Upper lobe of right lung (tissue), 1 donor: ENCODE measurements at places on chromosomes 12 and 14. TPM values are rescaled to one million over a fixed set of nuclear protein-coding genes. Genes with fewer than 3 reads are reported as not detected.
A peak's percentile ranks its signal among the peaks of the same experiment; 100 is the strongest.

The KRT71 gene
- total RNA-seq, result not detected

The SMOC1 gene
- 1.1 TPM for total RNA-seq

DNA sequence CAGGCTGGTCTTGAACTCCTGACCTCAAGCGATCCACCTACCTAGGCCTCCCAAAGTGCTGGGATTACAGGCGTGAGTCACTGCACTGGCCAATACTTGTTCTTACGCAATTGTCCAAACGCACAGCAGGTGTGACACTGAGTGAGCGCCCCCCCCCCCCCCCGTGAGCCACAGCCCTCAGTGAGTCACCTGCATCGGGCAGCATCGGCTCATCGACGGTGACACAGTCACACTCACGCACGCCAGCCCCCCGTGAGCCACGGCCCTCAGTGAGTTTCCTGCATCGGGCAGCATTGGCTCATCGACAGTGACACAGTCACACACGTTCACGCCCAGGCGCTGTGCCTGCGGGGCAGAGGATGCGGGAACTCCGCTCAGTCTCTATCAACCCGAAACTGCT, 42.5 kb downstream of the GALNT9 start:
- peaks cover 33% of the 10 kb centered on the region for H3K27me3 ChIP-seq
- DNase-seq, result no peak
- H3K4me3 ChIP-seq, result no peak overlapping the region

DNA sequence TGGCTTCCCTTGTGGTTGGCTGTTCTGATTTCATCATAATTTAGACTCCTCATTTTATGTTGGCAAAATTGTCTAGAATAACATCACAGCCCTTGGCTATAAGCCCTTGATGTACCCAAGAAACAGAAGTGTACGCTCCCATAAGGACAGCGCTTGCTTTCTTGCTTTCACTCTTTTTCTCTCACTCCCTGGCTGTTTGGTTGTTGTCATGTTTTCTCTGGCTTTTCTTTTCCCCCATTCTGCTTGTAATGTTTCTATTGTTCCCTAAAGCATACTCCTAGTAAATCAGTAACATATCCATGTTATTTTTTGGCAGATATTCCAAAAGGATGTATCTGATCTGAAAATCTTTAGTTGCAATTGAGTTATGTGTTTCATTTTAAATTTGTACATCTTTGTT, 530.5 kb downstream of the NOVA1 start:
- H3K27me3 ChIP-seq, result no peaks in the 10 kb centered on the region
- no peaks in the 10 kb centered on the region for H3K36me3 ChIP-seq
- no peak overlapping the region for H3K27ac ChIP-seq
- H3K4me1 ChIP-seq, result no peaks in the 10 kb centered on the region
- no peak for DNase-seq

DNA sequence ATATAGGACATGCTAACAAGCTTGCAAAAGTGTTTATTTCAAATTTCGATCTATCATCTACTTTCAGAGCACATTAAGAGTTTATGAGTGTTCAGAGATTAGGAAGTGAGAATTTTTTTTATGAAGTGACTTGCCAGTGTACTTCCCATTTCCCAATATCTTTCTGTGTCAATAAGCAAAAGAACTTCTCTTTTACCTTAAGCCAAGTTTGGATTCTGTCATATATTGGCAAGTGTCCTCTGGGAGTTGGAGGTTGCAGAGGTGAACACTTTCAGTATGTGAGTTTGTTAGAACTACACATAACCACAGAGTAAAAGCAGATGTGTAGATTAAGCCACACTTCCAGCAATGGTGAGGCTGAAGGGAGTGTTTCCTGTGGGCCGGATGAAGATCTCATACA, 16.6 kb upstream of the KLRF1 start:
- no peak overlapping the region for H3K4me3 ChIP-seq
- no peaks in the 10 kb centered on the region for H3K36me3 ChIP-seq
- H3K27ac ChIP-seq, result no peak overlapping the region
- DNase-seq, result no peak
- H3K27me3 ChIP-seq, result no peaks in the 10 kb centered on the region

DNA sequence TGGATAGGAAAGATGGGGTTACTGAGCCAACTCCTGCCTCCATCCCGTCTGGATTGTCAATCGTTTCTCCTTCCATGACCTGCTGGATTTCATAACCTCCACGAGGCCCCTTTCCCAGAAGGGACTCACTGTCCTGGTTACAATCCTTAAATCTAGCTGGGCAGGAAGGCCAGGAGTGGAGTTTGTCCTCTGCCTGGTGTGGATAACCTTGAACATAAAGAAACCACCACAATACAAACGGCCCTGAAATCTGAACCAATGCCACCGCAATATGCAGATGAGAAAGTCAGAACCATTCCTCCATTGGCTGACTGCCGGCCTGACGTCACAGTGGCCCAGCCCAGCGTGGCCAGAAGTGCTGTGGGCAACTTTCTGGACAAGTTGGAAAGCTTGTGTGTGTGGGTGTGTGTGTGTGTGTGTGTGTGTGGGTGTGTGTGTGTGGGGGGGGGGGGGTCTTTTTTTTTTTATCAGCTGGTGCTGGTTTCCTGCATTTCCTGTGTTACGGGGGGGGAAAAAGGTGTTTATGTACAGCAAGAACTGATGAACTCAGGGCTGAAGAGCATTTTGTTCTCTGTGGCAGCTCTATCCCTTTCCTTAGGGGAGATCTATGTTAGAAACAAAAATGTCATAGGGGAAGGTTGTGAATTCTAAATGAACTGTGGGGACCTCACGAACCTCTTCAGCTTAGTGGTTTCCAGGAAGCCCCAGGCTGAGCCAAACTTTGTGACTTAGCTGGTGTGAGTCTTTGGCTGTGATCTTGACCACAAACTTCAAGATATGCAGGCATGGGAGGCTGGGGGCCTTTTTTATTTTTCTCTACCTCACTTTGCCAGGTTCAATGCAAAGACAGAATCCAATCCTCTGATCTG, 81.6 kb upstream of the MED13L start:
- peak overlapping the region; percentile 81 for H3K27ac ChIP-seq
- H3K4me3 ChIP-seq, result peak overlapping the region; percentile 21
- H3K27me3 ChIP-seq, result no peaks in the 10 kb centered on the region
- no peaks in the 10 kb centered on the region for H3K36me3 ChIP-seq
- peak; percentile 96 for DNase-seq

DNA sequence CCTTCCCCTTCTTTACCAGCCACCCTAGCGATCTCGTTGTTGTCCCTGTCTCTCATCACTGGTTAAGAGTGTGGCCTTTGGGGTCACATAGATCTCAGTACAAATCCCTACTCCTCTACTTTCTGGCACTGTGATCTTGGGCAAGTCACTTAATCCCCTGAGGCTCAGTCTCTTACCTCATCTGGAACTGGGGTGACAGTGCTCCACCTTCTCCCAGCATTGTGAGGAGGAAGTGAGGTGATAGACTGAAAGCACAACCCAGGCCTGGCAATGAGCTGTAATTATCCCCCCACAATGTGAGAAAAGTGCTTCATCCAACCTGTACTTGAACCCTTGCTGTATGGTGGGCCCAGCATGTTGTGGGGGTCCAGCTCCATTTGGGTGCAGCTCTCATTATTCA, 48.0 kb downstream of the IRAK3 start:
- DNase-seq, result no peak
- H3K4me1 ChIP-seq, result peaks cover 16% of the 10 kb centered on the region
- no peaks in the 10 kb centered on the region for H3K27me3 ChIP-seq
- H3K36me3 ChIP-seq, result no peaks in the 10 kb centered on the region

GRCh38 chr12:55708695-55709233, 1.1 kb upstream of the ITGA7 start:
- no peak overlapping the region for H3K4me3 ChIP-seq
- no peak overlapping the region for H3K27ac ChIP-seq
- no peaks in the 10 kb centered on the region for H3K36me3 ChIP-seq
- H3K4me1 ChIP-seq, result peaks cover 17% of the 10 kb centered on the region
- H3K27me3 ChIP-seq, result peaks cover 11% of the 10 kb centered on the region

GRCh38 chr14:23540141-23540469, 11.5 kb downstream of the ZFHX2 start:
- no peaks in the 10 kb centered on the region for H3K27me3 ChIP-seq
- no peak overlapping the region for H3K4me3 ChIP-seq
- H3K36me3 ChIP-seq, result no peaks in the 10 kb centered on the region

- peaks cover 10% of the 10 kb centered on the region for H3K4me1 ChIP-seq
- peak overlapping the region; percentile 42 for H3K4me3 ChIP-seq
- H3K27ac ChIP-seq, result peak overlapping the region; percentile 67
- H3K36me3 ChIP-seq, result no peaks in the 10 kb centered on the region
- no peak for DNase-seq
- H3K27me3 ChIP-seq, result no peaks in the 10 kb centered on the region
Measured at GRCh38 chr12:92362785-92363184, 217.1 kb upstream of the BTG1 start.

DNA sequence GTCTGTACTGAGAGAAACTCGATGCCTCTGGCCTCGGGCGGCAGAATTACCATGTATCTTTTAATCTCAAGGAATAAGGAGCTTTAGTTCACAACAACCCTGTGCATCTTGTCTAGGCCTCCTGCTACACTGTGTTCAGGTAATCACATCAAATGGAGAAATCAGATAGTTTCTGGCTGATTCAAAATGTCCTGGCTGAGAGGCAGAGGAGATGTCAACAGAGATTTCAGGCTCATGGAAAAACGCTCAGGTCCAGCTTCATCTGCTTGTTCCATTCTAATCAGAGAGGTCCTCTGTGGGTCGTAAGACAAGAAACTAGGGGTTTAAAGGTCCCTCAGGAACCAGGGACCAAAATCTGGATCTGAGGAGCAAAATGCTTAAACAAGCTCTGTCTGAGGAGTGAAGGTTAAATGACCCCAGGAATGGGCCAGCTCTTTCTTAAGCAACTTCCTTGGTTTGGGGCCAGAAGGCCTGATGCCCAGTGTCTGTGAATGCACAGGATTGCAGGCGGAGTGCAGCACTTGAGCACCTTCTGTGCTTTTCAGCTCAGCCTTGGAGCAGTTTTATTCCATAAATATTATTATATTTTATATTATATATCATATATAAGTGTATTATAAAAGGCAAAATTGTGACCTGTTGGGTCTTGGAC, 170.2 kb upstream of the PRICKLE1 start:
- no peaks in the 10 kb centered on the region for H3K27me3 ChIP-seq
- peaks cover 4% of the 10 kb centered on the region for H3K4me1 ChIP-seq
- no peaks in the 10 kb centered on the region for H3K36me3 ChIP-seq
- peak; percentile 64 for DNase-seq
- no peak overlapping the region for H3K4me3 ChIP-seq

DNA sequence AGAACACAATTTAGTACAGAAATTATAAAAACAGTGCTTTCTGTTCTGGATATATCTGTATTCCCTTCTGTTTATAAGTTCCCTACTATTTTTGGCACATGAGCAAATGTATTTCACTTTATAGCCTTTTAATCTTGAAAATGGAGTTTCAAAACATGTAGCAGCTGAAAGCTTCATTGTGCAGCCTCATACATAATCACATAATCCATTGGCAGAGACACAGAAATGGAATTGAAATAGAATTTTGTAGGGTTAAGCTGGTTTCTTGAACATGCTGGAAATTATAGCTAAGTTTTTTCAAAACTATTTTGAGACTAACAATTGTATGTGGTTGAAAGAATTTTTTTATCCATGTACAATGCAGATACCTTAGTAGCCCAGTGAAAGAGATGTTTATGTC, 614.3 kb upstream of the MDGA2 start:
- no peaks in the 10 kb centered on the region for H3K4me1 ChIP-seq
- H3K27me3 ChIP-seq, result no peaks in the 10 kb centered on the region
- no peak overlapping the region for H3K27ac ChIP-seq
- no peaks in the 10 kb centered on the region for H3K36me3 ChIP-seq

GRCh38 chr14:81351205-81351604, 48.9 kb downstream of the STON2 start:
- DNase-seq, result no peak
- no peak overlapping the region for H3K27ac ChIP-seq
- H3K4me3 ChIP-seq, result no peak overlapping the region
- no peaks in the 10 kb centered on the region for H3K4me1 ChIP-seq
- H3K27me3 ChIP-seq, result no peaks in the 10 kb centered on the region
- no peaks in the 10 kb centered on the region for H3K36me3 ChIP-seq

DNA sequence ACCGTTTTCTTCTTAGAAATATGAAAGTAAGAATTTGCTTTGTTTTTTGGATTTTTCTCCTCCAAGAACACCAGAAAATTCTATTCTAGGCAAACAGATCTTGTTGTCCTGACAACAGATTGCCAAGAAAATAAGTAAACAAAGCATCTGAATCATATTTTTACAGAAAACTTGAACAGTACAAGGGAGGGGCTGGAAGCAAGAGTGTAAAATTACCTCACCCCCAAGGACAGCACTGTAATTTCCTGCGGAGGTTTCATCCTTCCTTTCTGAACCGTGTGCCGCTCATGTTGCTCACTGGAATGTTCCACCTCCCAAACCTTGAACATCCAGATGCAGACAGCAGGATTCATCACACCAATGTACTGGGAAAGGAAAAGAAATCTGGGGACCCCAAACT, 5.4 kb upstream of the CAMKK2 start:
- H3K4me1 ChIP-seq, result peaks cover 6% of the 10 kb centered on the region
- no peaks in the 10 kb centered on the region for H3K27me3 ChIP-seq
- H3K4me3 ChIP-seq, result no peak overlapping the region
- DNase-seq, result no peak

- H3K4me3 ChIP-seq, result no peak overlapping the region
- no peak overlapping the region for H3K27ac ChIP-seq
- no peaks in the 10 kb centered on the region for H3K27me3 ChIP-seq
Measured at GRCh38 chr12:47725893-47726292, 603 bp upstream of the ENDOU start.

DNA sequence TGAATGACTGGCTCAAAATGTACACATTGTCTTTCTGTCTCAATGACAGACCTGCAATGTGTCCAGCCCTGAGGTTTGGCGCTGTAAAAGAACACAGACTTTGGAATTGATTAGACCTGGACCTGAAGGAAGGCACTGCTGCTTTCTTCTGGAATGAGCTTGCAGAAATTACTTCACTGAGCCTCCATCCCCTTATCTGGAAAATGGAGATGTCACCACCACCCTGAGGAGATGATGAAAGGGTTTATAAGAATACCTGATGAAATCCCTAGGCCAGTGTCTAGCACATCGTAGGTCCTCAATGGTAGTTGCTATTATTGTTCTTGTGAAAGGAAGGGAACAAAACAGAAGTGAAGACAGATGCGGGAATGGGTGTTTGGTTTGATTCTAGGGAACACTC, 9.7 kb upstream of the WSB2 start:
- H3K4me3 ChIP-seq, result no peak overlapping the region
- peaks cover 5% of the 10 kb centered on the region for H3K36me3 ChIP-seq
- H3K4me1 ChIP-seq, result no peaks in the 10 kb centered on the region
- H3K27me3 ChIP-seq, result no peaks in the 10 kb centered on the region
- no peak overlapping the region for H3K27ac ChIP-seq

- DNase-seq, result no peak
- H3K4me3 ChIP-seq, result no peak overlapping the region
- no peaks in the 10 kb centered on the region for H3K4me1 ChIP-seq
- H3K27me3 ChIP-seq, result no peaks in the 10 kb centered on the region
Measured at GRCh38 chr12:28130625-28131598, 59.3 kb upstream of the CCDC91 start.

GRCh38 chr12:18589316-18589715, 148.5 kb downstream of the PLCZ1 start:
- no peaks in the 10 kb centered on the region for H3K4me1 ChIP-seq
- no peak overlapping the region for H3K27ac ChIP-seq

GRCh38 chr12:4143896-4144295, 129.7 kb upstream of the CCND2 start:
- no peak overlapping the region for H3K4me3 ChIP-seq
- DNase-seq, result no peak
- H3K4me1 ChIP-seq, result no peaks in the 10 kb centered on the region
- no peak overlapping the region for H3K27ac ChIP-seq
- H3K27me3 ChIP-seq, result no peaks in the 10 kb centered on the region

GRCh38 chr12:113112043-113112899, 23.3 kb downstream of the RASAL1 start:
- no peak overlapping the region for H3K27ac ChIP-seq
- H3K4me3 ChIP-seq, result no peak overlapping the region
- no peak for DNase-seq
- H3K4me1 ChIP-seq, result no peaks in the 10 kb centered on the region
- no peaks in the 10 kb centered on the region for H3K36me3 ChIP-seq

- H3K27ac ChIP-seq, result peak overlapping the region; percentile 97
- no peaks in the 10 kb centered on the region for H3K36me3 ChIP-seq
- DNase-seq, result no peak
- no peaks in the 10 kb centered on the region for H3K27me3 ChIP-seq
Measured at GRCh38 chr12:106774808-106775524, 484 bp downstream of the RIC8B start.
